Stimulated activated memory B cell treated with anti-CD40 and anti-IgM and Interleukin-4, amounts not matched to agents 10 μg/mL and 1 μg/mL and 100 μg/mL, for 72 hours (primary cell): ENCODE measurements at places on chromosomes 11 and 22.
A peak's percentile ranks its signal among the peaks of the same experiment; 100 is the strongest.

DNA sequence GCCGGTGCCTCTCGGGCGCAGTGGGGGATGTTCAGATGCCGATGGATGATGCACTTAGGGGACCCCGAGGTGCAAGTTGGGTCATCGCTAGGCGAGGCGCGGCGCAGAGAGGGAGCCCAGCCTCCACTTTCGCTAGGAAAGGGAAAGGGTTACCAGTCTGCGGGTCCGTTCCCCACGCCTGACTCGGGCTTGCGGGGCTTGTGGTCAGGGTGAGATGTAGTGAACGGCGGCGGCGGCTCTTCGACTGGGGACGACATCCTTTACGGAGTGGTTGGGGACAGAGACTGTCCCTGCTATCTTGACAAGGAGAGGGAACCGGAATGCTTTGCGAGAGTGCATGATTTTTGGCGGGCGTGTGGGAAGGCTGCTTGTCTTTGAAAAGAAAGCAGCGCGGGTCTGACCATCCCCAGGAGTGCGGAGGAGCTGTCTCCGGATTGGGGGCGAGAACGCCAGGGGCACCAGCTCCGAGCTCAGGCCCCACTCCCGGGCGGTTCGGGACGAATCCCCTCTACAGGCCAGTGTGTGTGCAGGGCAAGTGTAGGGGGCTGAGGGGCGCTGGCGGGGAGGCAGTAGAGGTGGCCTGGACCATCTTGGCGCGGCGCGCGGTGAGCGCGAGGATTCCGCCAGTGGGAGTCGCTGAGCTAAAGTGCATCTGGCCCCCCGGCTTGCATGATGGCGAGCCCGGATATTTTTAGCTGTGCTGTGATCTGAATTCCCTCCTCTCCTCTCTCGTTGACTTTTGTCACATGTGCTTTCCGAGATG, 1.1 kb downstream of the FAT3 start:
- no peaks in the 10 kb centered on the region for H3K36me3 ChIP-seq
- H3K4me3 ChIP-seq: no peak overlapping the region
- ATAC-seq: no peak
- H3K27me3 ChIP-seq: peaks cover 45% of the 10 kb centered on the region
- peaks cover 4% of the 10 kb centered on the region for H3K4me1 ChIP-seq

GRCh38 chr11:16779436-16779835, 41.0 kb downstream of the C11orf58 start:
- no peak overlapping the region for H3K4me3 ChIP-seq

- no peak overlapping the region for H3K4me3 ChIP-seq
- no peaks in the 10 kb centered on the region for H3K27me3 ChIP-seq
- ATAC-seq: no peak
- peak overlapping the region; percentile 50 for H3K27ac ChIP-seq
Observed at GRCh38 chr11:7530013-7530640, 16.3 kb downstream of the PPFIBP2 start.

- no peak overlapping the region for H3K27ac ChIP-seq
- H3K36me3 ChIP-seq: no peaks in the 10 kb centered on the region
- H3K4me3 ChIP-seq: no peak overlapping the region
- H3K27me3 ChIP-seq: peaks cover 22% of the 10 kb centered on the region
- no peaks in the 10 kb centered on the region for H3K4me1 ChIP-seq
- no peak for ATAC-seq
Observed at GRCh38 chr11:13247606-13248296, 29.8 kb upstream of the BMAL1 start.

- H3K4me3 ChIP-seq: no peak overlapping the region
- peaks cover 76% of the 10 kb centered on the region for H3K36me3 ChIP-seq
- H3K27me3 ChIP-seq: no peaks in the 10 kb centered on the region
- ATAC-seq: peak; percentile 76
- peak overlapping the region; percentile 23 for H3K27ac ChIP-seq
Observed at GRCh38 chr22:36286096-36286957, 33.4 kb downstream of the APOL1 start.

DNA sequence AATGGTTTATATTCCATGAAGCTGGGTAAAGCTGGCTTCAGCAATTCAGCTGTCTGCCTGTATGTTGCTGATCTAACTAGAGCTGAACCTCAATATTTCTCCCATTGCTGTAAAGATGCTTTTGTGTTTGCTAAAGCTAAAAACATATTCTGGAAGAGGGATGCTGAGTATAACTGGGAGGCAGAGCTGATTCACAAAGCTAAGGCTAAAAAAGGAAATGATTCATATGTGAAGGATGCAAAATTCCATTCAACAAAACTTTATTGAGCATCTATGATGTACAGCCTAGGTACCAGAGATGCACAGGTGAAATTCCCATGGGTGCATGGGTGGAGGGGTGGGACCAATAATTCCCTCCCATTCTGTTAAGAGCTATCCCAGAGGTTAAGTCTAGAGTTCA, 193.9 kb downstream of the KIF18A start:
- H3K27me3 ChIP-seq: no peaks in the 10 kb centered on the region
- no peak overlapping the region for H3K4me3 ChIP-seq
- no peaks in the 10 kb centered on the region for H3K4me1 ChIP-seq
- ATAC-seq: no peak
- H3K27ac ChIP-seq: no peak overlapping the region

DNA sequence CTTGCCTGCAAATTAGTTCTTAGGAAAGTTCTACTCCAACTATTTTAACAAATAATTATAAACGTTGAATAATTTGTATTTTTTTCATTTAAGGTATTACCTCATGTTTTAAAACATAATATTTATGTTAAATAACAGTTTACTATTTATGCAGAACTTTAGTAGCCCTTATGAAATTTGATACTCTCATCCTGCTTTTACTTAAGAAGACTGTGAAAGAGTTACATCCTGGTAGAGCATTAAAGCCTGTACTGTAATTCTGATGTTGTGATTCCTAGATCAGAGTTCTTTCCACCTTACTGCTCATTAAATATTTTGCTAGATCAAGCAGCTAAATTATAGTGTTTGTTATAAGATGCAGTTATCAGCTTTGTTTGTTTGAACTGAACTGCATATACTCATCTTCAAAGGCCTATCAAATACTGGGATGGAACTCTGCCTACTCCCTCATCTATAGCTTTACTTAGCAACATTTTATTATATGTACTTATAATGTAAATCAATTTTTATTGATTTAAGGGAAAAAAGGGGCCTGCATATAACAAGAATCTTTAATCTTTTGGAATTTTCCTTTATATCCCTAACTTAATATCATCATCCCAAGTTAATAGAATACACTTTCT, 304.2 kb downstream of the DYNC2H1 start:
- H3K4me3 ChIP-seq: no peak overlapping the region
- no peak for ATAC-seq
- H3K27me3 ChIP-seq: no peaks in the 10 kb centered on the region
- H3K27ac ChIP-seq: no peak overlapping the region

DNA sequence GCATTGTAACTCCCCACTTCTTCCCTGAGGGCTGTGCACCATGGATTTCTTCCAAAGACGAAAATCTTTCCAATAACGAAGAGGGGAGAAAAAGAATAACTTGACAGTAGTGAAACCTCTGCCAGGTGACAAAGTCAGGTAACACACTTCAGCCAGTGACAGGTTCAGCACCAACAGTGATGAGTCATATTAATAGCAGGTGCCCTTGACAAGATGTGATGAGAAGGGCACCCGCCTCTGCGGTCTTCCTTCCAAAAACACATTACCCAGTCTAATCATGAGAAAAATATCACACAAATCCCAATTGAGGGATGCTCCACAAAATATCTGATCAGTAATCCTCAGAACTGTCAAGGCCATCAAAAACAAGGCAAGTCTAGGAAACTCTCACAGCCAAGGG, 157.8 kb downstream of the EFCAB6 start:
- peaks cover 26% of the 10 kb centered on the region for H3K27me3 ChIP-seq
- no peak overlapping the region for H3K4me3 ChIP-seq
- no peaks in the 10 kb centered on the region for H3K4me1 ChIP-seq
- ATAC-seq: no peak
- no peak overlapping the region for H3K27ac ChIP-seq

DNA sequence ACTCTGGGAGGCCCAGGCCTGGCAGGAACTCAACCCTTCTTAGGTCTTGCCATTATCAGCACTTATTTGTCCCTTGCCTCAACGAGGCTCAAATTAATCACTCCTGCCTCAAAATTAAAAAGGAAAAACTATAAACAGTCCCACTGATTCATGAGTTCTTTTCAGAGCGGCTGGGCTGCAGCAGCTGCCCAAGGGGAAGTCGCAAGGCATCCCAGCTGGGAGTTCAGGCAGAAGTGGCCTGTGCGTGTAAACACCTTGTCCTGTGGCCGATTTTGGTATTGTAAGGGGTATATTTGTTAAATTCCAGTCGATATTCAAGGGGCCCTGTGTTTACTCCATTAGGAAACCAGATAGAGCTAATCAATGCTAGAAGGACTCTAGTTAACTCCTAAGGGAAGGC, 213.9 kb upstream of the CADM1 start:
- H3K36me3 ChIP-seq: no peaks in the 10 kb centered on the region
- peaks cover 13% of the 10 kb centered on the region for H3K27me3 ChIP-seq
- ATAC-seq: no peak
- H3K27ac ChIP-seq: no peak overlapping the region

DNA sequence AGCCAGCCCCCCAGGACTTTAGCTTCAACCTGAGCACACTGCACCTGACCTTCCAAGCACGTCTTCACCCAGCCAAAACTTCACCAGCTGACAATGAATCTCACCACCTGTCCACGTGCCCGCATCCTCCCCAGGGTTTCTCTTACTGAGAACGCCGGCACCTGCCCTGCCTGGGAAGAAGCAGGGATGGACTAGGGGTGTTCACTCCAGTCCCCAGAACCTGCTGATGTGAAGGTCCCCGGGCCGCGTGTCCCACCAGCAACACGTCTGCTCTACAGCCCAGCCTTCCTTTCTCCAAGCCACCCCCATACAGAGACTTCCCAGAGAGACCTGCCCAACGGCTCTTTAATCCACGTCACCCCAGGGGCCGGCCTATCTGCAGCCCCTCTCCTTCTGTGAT, 12.8 kb downstream of the CPT1A start:
- ATAC-seq: no peak
- H3K4me1 ChIP-seq: peaks cover 47% of the 10 kb centered on the region
- peak overlapping the region; percentile 68 for H3K4me3 ChIP-seq
- peaks cover 18% of the 10 kb centered on the region for H3K36me3 ChIP-seq

GRCh38 chr11:118914987-118915386, 10.7 kb downstream of the BCL9L start:
- ATAC-seq: peak; percentile 69
- H3K4me3 ChIP-seq: no peak overlapping the region
- H3K4me1 ChIP-seq: peaks cover 88% of the 10 kb centered on the region
- H3K27ac ChIP-seq: peak overlapping the region; percentile 86

GRCh38 chr11:129967996-129968395, 34.6 kb downstream of the PRDM10 start:
- peaks cover 32% of the 10 kb centered on the region for H3K36me3 ChIP-seq
- ATAC-seq: no peak
- no peak overlapping the region for H3K4me3 ChIP-seq
- H3K27me3 ChIP-seq: no peaks in the 10 kb centered on the region
- no peak overlapping the region for H3K27ac ChIP-seq
- peaks cover 23% of the 10 kb centered on the region for H3K4me1 ChIP-seq

DNA sequence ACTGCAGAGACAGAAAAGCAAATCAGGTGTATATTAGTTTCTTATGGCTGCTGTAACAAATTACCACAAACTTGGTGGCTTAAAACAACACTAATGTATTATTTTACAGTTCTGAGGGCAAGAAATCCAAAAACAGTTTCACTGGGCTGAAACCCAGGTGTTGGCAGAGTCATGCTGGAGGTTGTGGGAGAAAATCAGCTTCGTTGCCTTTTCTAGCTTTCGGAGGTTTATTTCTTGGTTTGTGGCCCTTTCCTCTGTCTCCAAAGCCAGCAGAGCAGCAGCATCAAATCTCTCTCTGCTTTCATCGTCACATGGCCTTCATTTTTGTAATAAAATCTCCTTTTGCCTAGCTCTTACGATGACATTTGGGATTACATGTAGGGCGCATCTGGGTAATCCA, 33.0 kb upstream of the OR6M1 start:
- no peaks in the 10 kb centered on the region for H3K27me3 ChIP-seq
- no peaks in the 10 kb centered on the region for H3K4me1 ChIP-seq
- H3K4me3 ChIP-seq: no peak overlapping the region
- H3K27ac ChIP-seq: no peak overlapping the region

DNA sequence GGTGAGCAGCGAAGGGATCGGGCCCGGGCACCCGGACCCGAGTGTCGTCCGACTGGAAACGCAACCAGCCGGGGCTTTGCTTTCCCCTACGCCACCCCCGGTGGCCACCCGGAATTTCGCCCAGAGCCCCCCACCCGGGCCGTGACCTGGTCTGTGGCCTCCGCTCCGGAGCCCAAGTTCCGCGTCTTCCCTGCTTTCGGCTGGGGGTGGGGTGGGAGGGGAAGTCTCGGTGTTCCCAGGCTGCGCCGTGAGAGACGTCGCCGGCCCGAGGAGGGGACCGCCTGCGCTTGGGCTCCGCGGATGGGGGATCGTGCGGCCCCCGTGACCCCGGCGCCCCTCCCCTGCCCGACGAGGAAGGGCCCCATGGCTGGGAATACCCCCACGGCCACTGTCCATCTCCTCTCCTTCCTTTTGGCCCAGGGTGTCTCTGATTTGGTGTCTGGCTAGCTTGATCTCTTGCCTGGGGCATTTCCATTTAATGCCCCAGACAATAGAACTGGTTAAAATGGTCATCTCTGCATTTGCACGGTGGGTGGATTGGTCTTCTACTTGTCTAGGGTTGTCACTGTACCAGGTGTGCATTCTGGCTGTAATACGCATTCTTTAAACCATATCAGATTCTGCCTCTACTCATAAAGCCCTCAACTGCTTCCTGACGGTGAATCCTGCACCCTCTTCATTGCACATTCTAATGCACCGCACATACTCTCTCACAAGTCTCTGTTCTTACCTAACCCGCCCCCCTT, 789 bp downstream of the SIK2 start:
- peak overlapping the region; percentile 74 for H3K27ac ChIP-seq
- H3K4me3 ChIP-seq: peak overlapping the region; percentile 91
- ATAC-seq: no peak
- H3K27me3 ChIP-seq: no peaks in the 10 kb centered on the region

- H3K4me1 ChIP-seq: peaks cover 55% of the 10 kb centered on the region
- H3K36me3 ChIP-seq: peaks cover 70% of the 10 kb centered on the region
- no peak for ATAC-seq
- H3K4me3 ChIP-seq: no peak overlapping the region
Observed at GRCh38 chr22:38735126-38735464, 20.7 kb downstream of the SUN2 start.

DNA sequence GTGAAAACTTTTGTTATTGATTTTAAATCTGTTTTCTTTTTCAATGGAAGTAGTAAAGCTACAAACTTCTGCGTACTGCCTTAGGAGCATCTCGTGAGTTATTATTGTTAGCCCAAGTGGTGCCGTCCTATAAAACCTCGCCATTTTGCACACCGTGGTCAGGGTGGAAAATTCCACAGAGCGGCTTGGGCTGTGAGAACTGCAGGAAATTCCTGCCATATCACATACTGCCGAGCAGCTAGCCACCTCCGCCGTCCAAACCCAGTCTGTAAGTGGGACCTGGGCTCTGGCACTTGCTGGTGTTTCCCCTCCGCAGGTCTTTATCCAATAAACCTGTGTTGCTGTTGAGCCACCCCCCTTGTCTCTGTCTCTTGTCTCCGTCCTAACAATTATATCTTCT, 88.0 kb upstream of the POU2AF2 start:
- no peaks in the 10 kb centered on the region for H3K27me3 ChIP-seq
- no peaks in the 10 kb centered on the region for H3K36me3 ChIP-seq
- H3K27ac ChIP-seq: no peak overlapping the region
